Umbilical cord (tissue), 2 donors: ENCODE measurements at places on chromosomes 7 and 10.

- no peak for DNase-seq
Measured at GRCh38 chr10:20707251-20707650, 189.9 kb downstream of the NEBL start.

DNA sequence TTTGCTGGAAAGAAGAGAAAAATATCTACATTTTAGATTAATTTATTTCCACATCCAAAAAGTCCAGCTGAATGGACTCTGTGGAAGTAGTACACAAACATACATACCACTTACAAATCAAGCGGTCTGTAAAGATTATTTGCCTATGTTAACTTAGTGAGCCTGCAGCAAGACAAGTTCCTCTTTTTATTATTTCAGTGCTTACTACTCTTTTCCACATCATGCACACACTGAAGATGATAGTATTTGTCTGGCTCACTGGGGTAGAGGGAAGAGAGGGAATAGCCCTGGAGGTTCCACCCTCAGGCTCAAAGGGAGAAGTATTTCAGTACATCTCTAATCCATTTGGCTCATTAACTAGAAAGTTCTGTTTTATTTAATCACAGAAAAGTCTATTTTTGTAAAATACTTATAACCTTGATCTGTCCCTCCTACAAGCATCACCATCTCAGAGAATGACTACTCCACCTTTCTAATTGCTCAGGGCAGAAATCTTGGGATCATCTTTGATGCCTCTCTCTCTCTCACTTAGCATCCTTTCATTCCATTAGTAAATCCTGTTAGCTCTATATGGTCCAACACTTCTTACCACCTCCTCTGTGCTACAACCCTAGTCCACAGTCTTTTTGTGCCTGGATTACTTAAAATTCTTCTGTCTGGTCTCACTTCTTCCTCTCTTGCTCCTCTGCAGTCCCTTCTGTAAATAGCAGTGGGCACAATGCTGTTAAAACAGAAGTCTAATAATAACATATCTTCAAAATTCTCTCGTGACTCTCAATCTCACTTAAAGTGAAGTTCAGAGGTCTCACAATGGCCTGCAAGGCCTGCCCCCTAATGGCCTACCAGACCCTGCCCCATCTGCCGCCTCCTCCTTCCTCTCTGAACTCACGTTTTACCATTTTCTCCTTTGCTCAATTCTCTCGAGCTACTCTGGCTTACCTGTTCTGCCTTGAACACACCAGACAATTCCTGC lies 64.3 kb upstream of the CCDC6 start:
- no peak for DNase-seq

- no peak for DNase-seq
Measured at GRCh38 chr10:48406204-48406603, 99.7 kb downstream of the MAPK8 start.

- DNase-seq, result peak; percentile 59
Measured at GRCh38 chr10:127117125-127117524, 79.3 kb downstream of the INSYN2A start.

DNA sequence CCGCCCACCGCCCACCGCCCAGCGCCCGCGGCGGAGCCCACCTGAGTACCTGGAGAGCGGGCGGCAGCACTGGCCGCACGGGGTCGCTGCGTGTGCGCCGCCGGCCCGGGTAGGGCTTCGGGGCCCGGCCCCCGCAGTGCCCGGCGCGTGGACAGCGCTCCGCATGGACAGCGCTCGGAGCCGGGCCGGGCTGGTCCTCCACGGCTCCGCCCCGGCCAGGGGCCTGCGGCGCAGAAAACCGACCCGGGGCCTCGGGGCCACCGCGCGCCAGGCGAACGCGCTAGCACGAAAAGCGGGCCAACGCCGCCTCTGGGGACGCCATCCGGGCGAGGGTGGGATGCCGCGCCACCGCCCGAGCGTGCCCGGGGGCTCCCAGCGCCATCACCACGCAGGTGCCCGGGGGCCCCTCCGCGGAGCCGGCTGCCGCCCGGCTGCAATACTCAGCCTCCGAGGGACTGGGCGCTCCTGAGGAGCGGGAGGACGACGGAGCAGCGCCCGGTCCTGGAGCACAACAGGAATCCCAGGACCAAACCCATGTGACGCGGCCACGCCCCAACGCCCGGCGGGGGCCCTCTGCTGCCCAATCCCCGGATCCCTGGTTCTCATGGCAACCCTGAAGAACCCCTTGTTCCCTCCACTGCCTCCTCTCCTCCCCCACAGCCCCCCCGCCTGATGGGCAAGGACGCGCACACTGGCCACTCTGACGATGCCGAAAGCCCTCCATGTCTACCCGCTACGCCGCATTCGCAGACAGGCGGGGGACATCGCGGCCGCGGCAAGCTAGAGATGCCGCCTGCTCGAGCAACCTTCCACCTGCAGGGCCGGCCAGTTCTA lies at the start of gene GRB10:
TSS of gene GRB10 (minus strand) at position 522 of the 834 bp plus-strand sequence. CDS start 50,574 bp downstream, outside the sequence.
- DNase-seq, result no peak

DNA sequence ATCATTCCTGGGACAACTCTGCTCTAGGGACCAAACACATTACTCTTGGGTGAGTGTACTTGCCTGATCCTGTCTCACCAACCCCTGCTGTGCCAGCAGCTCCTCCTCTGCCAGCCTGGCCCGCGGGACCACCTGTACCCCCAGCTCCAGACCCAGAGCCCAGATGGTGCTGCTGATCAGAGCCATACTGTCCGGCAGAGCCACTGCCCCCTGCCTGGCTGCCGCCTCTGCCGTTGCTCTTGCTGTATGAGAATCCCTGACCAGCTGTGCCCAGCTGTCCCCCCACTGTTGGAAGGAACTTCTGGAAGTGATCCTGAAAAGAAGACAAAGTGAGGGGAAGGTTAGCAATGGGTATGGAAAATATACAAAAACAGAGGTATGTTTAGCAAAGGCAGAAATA lies 6.9 kb downstream of the MYOZ1 start:
- DNase-seq, result no peak

GRCh38 chr7:13057462-13058200 lies 370.2 kb downstream of the ARL4A start:
- no peak for DNase-seq

- DNase-seq, result no peak
Measured at GRCh38 chr10:127291329-127291728, 94.9 kb upstream of the INSYN2A start.

DNA sequence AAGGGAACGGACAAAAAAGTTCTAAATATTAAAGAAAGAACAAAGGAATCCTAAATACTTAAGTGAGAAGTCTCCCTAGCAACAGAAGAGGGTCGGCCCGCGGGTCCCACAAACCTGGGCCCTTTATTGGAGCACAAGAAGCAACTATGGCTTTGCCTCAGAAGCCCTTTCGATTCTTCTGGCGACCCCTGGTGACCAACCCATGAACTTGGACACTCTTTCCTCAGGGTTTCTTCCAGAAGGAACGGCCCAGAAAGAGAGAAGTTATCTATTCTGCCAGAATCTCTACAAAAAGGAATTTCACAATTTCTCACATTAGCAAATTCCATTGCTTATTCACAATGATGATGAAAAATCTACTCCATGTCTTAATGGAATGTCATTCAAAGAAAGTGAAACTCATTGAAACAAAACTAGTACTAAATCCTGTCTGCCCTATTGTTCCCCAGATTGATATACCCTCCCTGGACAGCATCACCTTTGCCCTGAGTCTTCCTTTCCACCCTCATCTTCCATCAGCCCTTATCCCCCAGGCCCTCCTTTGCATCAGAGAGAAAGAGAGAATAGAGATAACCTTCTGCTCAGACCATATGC lies 43.7 kb downstream of the CPVL start:
- DNase-seq, result peak; percentile 69

GRCh38 chr7:106063024-106063423 lies 49.1 kb downstream of the SYPL1 start:
- no peak for DNase-seq

GRCh38 chr7:14115701-14116100 lies 126.2 kb upstream of the ETV1 start:
- no peak for DNase-seq

GRCh38 chr7:85184599-85185423 lies 2.0 kb downstream of the SEMA3D start:
- peak; percentile 56 for DNase-seq

DNA sequence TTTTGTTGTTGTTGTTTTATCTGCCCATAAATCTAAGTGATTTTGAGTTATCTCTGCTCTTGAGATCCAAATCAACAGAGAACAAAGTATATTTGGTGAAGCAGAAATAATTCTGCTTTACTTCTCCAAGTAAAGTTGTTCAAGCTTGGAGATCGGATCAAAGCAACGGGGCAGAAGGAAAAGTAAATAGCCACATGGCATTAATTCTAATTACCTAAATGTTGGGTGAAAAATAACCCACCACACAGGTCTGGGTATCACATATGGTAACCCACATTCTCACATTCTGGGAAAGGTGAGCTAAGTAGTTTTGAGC lies 3.1 kb downstream of the NRP1 start:
- no peak for DNase-seq

DNA sequence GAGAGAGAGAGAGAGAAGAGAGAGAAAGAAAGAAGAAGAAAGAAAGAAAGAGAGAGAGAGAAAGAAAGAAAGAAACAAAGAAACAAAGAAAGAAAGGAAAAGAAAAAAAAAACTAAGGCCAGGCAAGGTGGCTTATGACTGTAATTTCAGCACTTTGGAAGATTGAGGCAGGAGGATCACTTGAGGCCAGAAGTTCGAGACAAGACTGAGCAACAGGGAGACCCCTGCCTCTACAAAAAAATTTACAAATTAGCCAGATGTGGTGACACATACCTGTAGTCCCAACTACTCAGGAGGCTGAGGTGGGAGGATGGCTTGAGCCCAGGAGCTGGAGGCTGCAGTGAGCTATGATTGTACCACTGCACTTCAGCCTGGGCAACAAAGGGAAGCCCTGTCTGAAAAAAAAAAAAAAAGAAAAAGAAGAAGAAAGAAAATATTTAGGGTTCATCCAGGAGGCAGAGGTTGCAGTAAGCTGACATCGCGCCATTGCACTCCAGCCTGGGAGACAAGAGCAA lies 2.8 kb downstream of the SERPINE1 start:
- DNase-seq, result no peak

DNA sequence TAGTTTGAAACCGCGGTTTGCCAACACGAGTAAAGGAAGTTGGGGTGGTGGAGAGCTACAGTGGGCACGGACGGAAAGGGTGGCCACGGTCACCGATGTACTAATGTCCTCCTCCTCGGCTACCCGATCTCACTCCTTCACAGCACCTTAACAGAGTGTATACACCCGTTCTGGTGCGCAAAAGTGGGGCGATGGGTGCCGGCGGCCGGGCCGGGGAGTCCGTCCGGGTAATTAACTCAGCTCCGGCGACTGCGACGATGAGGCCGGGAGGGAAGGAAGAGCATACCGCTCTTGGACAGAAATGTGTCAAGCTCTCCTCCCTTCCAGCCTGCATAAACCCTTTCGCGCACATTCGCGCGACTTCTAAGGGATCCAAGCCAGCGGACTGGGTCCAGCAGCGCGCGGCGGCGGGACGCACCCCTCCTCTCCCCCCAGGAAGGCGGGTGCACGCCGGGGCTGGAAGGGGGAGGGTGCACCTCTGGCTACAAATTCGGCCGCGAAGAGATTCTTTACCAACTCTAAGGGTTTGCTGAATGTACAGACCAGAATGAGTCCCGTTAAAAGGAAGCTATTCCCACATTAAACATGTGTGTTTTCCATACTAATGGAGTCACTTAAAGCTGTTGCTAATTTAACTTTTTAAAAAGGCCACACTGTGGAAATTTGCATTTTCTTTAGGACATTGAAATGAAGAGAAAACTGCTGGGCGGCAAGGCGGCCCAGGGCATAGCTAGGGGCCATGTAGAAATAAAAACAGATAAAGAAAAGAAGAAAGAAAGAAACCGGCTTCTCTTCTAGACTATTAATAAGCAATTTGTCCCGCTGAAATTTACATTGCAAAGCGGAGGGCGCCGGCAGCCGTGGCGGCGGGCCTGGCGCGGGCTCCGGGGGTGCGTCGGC lies 6.6 kb upstream of the EBF3 start:
- DNase-seq, result no peak

- DNase-seq, result no peak
Measured at GRCh38 chr7:88233828-88234227, 14.0 kb upstream of the SRI start.

DNA sequence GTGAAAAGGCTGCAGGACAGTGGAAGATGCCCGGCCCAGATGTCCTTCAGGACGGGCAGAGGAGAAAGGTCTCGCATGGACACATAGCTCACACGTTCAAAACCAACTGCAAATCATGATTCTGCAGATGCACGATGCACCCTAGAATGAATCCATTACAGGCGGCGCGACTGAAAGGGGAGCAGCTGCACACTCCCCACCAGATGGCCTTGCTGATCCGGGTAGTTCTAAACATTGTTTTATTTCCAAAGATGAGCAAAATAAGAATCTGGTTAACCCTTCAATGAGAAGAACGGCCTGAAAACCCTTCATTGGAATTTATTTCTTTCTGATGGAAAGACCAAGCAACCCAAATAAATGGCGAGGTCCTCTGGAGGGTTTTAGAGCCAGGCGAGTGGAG lies 33.8 kb downstream of the CHST15 start:
- DNase-seq, result no peak

DNA sequence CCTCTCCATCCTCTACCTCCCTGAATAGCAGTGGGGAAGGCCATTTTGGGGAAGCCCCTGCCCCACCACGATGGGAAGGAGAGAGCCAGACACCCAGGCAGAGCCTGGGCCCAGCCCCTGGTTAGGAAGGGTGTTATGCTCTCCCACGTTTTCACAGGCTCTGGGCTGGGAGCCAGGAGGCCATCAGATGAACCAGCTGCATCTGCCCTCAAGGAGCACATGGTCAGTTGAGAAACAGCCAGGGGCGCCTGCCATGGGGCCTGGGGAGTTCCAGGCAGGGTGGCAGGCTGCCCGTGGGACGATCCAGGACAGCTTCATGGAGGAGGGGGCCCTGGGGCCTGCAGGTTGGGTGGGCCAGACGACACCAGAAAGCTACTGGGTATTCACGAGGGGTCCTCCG lies 47.5 kb downstream of the CAMK2B start:
- no peak for DNase-seq

- DNase-seq, result no peak
Measured at GRCh38 chr10:30463944-30464451, 30.0 kb downstream of the MAP3K8 start.

DNA sequence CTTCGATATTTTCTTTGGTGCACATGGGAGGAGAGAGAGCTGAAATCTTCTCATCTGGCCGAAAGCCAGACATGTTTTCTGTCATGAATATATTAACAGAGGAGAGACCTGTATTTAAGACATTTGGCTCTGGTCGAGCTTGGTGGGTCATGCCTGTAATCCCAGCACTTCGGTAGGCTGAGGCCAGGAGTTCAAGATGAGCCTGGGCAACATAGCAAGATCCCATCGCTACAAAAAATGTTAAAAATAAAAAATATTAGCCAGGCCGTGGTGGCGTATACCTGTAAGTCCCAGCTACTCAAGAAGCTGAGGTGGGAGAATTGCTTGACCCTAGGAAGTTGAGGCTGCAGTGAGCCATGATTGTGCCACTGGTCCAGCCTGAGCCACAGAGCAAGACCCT lies 21.9 kb upstream of the GATA3 start:
- no peak for DNase-seq

- peak; percentile 76 for DNase-seq
Measured at GRCh38 chr7:128407751-128408708, 1.8 kb downstream of the IMPDH1 start.

GRCh38 chr10:61301575-61301974 lies 151.6 kb downstream of the TMEM26 start:
- DNase-seq, result no peak
